ENCODE measurements at places on chromosomes 12 and 14. TPM values are rescaled to one million over a fixed set of nuclear protein-coding genes. Genes with fewer than 3 reads are reported as not detected.

DNA sequence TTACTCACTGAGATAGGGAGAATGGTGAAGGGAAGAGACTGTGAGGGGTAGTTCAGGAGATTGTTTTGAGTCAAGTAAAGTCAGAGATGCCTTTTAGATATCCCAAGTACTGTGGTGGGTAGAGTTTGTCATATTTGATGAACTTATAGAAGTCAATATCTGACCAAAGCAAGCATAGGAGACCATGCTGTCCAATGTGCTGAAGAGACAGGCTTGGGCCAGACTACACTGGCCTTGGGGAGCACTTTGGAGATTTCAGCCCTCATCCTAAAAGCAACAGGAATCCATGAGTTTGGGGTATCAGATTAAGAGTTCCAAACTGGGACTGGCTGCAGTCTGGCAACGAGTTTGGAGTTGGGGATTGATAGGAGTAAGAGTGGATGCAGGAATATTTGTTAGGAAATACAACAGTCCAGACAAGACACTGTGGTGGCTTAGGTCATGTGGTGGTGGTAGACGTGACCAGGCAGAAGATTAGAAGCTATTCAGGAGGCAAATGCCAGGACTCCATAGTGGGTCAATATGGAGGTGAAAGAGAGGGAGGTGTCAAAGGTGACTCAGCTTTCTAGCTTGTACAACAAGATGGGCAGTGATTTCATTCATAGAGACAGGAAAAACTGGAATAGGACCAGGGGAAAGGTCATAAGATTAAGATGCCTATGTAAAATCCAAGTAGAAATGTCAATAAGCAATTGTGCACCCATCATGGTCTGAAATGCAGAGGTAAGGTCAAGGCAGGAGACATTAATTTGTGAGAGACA is 81.9 kb downstream of the FAR2 start:
- DNase-seq = no peak

DNA sequence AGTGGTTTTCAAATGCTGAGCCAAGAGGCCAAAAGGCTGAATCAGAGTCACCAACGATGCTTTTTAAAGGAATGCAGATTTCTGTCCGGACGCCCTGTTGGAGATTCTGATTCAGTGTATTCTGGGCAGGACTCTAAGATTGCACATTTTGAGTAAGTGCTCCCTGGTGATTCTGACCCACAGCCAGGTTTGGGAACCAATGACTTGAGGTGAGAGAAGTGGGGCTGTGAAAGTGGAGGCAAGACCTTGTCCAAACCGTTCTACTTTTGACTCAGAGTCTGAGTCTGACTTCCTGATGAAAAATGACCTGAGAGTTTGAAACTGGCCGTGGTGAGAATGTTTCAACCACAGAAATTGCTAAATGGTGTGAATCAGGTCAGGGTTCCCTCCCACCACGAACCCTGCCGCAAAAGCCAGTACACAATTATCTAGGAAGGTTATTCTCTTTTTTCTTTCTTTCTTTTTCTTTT is 90.2 kb downstream of the NTN4 start:
- DNase-seq = peak; percentile 45

GRCh38 chr14:99566009-99566389 is 38.0 kb downstream of the CCDC85C start:
- DNase-seq = no peak

DNA sequence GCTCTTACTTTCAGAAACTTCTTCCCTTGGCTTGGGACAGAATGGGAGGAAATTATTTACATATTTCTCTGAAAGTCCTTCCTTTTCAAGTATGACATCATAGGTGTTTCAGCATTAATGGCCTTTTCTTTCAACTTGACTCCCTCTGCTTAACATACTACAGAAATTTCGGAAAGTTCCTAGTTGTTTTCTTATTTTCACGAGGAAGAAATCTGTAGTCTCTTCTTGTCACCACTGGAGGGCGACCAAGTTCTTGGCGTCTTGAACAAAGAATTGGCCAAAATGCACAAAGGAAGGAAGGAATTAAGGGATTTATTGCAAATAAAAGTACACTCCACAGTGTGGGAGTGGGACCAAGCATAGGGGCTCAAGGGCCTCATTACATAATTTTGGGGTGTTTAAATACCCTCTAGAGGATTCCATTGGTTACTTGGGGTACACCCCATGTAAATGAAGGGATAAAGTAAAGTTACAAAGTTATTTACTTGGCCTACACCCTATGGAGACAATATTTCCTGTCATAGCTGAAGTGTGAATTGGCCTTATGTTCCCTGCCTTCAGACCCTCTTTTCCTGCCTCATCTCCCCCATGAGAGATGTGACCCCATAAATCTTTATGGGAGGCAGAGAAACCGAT is 70.4 kb downstream of the RPL10L start:
- DNase-seq = no peak

DNA sequence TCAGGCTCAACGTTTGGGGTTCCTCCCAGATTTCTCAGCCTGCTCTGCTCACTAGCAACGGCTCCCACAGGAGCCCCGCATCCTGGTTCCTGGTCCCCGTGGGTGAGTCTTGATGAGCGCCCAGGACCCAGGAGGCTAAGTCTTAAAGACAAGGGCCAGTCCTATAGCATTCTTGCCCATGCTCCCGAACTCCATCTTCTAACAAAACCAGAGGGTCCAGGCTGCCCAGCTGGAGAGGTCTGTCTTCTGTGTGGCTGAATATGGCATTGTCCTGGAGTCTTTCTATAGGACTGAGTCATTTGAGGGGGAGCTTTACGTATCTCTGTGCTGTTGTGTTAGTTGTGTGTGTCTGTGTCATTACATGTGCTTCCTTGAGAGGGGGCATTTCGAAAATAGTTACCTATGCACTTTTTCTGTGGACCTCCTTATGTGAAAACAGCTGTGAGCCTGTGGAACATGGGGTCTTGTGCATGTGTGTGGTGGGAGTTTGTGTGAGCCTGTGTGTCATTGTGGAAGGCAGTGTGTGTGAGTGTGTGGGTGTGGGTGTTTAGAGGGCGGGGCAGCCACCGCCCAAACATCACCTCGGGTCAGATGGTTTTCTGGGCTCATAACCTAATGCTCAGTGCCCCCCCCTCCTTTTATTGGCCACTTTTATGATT is 9.1 kb upstream of the TBX5 start:
- DNase-seq = no peak

GRCh38 chr12:92363295-92364146 is 217.9 kb upstream of the BTG1 start:
- no peak for DNase-seq

DNA sequence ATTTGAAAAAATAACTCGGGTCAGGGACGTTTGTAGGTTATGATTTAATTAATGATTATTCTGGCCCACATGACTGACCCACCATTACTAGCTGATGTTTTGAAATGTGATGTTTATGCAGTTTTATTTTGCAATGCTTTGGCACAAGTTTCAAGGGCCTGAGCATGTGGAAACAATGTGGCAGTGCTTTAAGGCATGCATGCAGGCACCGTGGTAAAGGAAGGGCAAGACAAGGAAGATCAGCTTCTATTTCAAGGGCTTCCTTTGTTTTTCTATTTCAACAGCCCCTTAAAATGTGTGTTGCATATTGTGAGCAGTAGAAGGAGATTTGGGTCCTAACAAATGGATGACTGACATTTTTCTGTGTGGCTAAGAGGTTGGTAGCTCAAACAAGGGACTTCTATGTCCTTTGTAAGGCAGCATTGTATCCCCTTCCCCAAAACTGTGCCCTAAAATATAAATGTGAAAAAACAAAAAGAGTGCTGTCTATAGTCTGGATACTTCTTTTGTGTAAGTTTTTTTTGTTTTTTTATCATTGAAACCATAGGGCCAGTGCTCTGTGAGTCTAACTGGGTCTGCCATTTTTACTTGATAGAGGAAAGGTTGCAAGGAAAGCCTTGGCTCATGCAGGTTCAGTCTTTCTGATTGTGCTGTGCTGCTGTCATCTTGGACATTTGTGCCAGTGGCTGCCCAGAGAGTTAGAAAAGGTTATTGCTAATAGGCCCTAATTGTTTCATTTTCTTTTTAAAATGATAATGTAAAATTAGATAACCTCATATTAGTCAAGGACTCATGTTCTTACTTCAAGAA is 103.5 kb downstream of the FGD4 start:
- no peak for DNase-seq

DNA sequence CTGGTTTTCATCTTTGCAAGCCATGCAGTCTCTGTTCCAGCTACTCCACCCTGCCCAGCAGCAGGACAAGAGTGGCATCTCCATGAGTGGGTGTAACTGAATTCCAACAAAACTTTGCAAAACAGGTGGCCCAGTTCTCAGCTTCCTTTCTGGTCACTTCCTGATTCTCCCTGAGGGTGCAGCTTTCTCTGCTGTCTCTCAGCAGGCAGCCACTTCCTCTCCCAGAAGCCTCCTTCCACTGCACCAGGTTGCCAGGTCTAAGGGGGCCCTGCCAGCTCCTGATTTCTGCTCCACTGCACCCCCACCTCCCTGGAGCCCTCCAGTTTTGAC is 341.0 kb upstream of the FKBP4 start:
- no peak for DNase-seq

DNA sequence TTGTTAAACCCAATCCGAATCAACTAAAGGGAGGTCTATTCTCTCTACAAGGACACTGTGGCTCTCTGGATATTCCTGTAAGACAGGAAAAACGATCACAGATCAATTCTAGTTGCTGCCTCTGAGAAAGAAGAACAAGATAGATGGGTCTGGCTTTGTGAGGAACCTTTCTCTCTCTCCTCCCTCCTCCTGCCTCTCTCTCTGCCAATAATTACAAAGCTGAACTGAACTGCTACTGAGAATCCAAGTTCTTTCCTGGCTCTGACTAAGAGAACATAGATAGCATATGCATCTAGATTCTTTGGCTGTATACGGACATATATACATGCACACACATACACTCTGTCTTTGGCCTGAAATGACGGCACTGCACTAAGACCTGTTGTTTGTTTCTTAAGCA is 27.6 kb downstream of the ETV6 start:
- DNase-seq = no peak

DNA sequence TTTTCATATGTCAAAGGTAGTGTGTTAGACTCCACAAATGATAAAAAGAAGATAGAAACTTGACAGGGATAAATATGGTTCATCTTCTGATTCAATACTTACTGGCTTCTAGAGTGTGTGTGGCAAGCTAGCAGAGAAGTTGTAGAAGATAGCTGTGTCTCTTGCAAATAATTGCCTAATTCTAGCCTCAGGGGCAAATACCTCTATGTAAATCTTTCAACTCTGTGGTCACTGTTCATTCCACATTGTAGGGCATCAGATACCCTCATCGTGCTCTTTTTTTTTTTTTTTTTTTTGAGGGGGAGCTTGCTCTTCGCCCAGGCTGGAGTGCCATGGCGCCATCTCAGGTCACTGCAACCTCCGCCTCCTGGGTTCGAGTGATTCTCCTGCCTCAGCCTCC is 1.7 kb downstream of the OLR1 start:
- DNase-seq = no peak

DNA sequence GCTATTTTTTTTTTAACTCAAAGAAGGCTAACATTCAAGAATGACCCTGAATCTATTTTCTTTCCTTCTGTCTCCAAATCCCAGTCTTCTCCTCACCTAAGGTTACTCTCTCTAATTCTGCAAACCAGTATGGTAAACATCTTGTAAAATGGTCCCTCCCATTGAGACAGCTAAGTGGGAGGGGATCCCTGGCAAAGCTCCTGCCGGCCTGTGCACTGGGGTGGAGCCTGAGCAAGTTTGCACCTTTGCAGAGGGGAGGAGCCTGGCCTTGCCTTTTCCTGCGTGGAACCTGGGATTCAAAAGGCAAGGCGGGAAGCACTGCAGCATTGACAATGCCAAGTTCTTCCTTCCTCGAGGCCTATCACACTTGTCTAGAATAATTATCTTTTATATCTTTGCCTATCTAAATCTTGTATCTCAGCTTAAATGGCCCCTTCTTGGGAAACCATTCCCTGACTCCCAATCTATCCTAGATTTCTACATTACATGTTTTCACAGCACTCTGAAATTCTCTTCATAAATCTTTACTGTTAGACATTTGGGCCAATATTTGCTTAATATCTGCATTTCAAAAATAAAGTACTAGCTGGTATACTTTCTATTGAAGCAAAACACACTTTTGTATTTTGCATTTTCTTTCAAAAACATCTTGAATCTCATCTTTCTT is 83.0 kb downstream of the EPS8 start:
- no peak for DNase-seq

DNA sequence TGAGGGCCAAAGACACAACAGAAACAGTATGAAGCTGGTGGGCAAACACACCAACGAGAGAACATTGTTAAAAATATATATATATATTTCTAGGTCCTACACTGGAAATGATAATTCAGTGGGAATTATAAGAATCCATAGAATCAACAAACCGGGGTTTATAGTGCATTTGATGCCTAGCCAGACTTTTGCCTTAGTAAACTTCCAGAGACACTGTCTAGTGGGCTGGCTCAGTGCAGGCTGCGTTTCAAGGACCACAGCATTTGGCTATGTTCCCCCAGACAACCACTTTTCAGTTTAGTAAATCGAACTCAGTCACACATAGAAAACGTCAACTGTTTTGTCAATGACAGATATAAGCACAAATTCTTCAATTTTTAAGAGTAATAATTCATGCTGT is 41.9 kb downstream of the SLC38A4 start:
- no peak for DNase-seq

DNA sequence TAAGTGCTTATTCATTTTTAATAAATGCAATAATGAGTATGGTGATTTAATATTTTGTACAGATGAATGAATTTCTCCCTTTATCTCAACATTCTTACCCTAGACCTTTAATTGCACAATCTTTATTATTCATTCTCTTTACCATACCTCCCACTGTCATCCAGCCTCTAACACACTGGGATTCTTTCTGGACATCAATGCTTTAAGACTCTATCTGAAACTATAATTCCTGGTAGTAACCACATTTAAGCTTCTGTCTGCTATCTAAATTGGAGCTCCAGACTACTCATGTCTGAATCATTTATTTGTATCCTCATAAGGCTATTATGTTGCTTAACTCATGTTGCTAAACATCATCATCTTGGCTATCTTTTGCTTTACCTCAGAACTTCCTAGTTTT is 270.2 kb downstream of the ALG10B start:
- no peak for DNase-seq

DNA sequence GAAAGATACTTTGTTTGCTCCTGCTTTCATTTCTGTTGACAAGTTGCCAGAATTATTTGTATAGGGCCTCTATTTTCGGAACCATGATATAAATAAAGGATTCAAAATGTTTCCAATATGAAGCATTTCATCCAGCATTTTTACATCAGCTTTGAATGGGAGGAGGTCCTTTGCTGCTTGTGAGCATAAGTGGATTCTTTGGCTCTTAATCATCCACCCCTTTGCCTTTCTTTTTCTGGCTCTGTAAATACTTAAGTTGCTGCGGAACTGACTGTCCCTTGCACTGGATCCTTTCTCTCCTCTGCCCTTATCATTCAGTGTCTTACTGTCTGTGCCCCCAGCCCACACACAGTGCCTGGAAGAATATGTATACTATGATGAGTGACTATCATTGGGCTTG is 357.3 kb upstream of the RGS6 start:
- DNase-seq = no peak

GRCh38 chr14:34713681-34714319 is 593 bp downstream of the CFL2 start:
- no peak for DNase-seq

ART4 gene
- total RNA-seq = 66.6 TPM

NINJ2 gene
- total RNA-seq = 2.4 TPM

C1S gene
- 715 TPM for total RNA-seq

All from thoracic aorta (tissue), 2 donors.